ENCODE measurements at places on chromosomes 16 and 17.
A peak's percentile ranks its signal among the peaks of the same experiment; 100 is the strongest.

- no peak for DNase-seq
Measured at GRCh38 chr17:17723354-17724261, 42.4 kb downstream of the RAI1 start.

DNA sequence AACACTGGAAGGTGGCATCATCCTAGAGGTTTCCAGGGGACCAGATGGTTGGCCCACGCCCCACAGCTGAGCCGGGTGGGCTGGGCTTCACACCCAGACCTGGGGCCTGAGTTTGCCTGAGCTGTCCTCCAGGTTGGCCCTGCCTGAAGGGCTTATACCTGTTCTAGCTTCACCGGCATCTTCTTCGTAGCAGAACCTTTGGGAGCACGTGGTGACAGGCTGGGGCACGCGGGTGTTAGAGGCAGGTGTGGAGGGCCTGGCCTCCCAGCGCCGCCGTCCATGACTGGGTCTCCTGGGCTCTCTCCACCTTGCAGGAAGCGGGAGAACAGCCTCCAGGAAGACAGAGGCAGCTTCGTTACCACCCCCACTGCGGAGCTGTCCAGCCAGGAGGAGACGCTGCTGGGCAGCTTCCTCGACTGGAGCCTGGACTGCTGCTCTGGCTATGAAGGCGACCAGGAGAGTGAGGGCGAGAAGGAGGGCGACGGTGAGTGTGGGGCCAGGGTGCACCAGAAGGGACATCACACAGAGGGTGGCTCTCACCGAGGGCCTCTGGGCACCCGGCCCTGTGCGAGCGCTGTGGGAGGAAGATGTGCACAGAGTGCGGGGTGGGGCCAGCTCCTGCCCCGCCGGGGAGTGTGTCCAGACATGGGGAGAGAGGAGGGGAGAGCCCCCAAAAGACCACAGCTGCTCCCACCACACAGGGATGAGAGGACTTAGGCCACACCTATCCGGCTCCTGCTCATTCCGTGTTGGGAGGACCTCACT, 4.6 kb upstream of the TEDC2 start:
- DNase-seq = no peak

DNA sequence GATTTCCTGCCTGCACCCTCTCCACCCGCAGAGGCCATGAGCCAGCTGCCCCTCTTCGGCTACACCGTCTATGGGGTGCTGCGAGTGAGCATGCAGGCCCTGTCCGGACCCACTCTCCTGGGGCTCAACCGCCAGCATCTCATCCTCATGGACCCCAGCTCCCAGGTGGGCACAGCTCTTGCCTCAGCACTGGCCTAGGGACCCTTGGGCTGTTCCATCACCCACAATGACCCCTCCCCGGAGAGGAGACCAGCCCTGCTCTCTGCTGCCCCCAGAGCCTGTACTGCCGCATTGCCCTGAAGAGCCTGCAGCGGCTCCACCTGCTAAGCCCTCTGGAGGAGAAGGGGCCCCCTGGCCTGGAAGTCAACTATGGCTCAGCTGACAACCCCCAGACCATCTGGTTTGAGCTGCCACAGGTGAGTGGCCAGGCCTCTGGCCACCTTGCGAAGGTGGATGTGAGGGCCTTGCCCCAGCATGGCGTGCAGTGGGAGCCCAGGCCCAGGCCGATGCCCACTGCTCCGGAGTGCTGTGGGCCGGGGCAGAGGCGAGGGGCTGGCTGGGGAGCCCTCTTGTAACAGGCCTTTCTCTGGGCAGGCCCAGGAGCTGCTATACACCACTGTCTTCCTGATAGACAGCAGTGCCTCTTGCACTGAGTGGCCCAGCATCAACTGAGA, 7.3 kb upstream of the SMIM5 start:
- DNase-seq = no peak

GRCh38 chr17:8020776-8021564, 17.9 kb upstream of the ALOX15B start:
- no peak for DNase-seq

GRCh38 chr16:14510939-14511799, 118.9 kb downstream of the PARN start:
- DNase-seq = no peak

- DNase-seq = no peak
Measured at GRCh38 chr17:80793421-80793820, 198.2 kb upstream of the CHMP6 start.

GRCh38 chr17:70104791-70105523, 29.9 kb downstream of the KCNJ16 start:
- DNase-seq = no peak

DNA sequence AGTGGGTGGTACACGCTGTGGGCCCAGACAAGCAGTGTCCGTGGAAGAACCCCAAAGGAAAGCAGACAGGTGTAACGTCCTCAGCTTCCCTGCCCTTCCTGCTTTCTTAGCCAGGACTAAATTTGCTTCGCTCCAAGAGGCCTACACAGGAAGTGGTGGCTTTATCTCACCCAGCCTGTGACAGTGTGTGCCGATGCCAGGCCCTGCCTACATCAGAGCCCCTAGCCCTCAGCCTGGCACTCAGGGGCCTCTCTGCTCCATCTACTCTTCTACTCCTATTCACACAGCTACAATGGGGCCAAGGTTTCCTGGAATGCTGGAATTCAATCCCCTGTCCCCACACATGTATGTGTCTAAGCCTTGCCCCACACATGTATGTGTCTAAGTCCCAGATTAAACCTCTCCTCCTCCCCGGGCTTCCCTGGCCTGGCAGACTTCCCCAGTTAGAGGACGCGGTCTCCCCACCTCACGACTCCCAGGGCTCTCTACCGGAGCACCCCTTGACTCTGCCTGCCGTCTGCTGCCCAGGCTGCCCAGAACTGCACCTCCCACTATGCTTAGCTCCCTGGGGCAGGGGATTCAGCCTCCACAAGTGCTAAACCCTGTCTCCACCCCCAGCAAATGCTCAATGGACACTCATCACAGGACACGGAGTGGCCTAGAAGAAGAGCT, 8.2 kb downstream of the PGAP3 start:
- no peak for DNase-seq

DNA sequence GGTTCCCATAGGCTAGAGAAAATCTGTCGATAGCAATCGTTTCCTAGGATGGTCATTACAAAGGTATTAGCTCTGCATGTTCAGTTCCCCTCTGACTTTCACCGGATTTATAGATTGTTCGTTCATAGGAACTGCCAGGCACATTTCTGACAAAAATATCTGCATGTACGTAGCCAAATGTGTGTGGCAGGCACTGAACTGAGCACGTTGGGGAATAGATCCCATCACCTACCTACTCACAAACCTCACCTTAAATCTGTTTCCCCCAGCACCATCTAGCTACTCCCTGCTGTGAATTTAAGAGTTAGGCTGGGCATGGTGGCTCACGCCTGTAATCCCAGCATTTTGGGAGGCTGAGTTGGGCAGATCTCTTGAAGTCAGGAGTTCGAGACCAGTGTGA, 64.5 kb upstream of the TANC2 start:
- DNase-seq = no peak

GRCh38 chr17:1705004-1705403, 5.2 kb downstream of the TLCD2 start:
- no peak for DNase-seq

DNA sequence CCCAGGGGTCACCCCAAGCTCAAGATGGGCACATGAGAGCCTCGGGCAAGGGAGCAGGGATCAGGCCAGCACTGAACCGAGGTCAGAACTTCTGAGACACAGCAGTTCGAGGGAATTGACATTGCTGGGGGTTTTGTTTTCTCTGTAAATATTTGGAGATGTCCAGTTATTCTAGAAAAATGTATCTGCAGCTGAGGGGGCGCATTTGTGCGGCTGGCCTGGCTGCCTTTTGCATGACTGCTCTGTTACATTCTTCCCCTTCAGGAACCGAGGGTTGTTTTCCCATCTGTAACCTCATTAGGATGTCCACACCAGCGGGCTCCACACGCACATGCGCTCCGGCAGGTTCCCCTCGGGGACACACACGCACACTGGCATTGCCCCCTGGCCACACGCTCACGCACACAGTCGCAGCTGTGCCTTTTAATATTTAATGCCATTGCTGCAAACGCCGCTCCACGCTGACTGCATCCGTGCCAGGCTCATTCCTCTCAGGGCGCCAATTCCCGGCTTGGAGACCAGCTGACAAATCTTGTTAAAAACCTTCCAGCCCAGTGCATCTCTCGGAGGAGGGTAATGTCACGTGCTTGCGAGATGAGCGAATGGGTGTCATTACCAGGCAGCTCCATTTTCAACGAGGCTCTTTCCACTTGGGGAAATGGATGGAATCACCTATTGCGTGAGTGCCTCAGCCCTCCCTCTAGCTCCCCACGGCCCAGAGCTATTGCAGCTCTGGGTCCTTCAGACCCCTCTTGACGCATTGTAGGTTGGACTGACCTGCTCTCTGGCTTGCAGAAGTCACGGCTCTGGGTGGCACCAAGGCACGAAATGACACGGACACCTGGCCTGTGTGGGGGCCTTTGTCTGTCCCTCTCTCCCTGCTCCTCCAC, 13.1 kb downstream of the CCR7 start:
- DNase-seq = peak; percentile 35

DNA sequence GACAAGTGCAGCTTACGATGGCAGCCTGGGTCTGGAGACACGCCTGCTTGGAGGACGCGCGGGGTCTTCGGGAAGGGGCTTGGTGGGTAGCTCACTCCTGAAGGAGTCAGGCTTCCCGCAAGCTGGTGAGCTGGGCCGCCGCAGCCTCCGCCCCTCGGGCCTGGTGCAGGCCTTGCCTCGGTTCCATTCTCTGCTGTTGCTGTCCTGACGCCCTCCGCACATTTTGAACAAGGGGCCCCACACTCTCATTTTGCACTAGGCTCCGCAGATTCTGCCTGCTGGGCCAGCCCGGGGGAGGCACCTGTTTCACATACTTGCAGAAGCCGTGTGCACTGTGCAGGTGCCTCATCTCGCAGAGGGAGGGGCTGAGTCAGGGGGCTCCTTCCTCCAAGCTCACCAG, 31.9 kb upstream of the CBX4 start:
- DNase-seq = no peak

- DNase-seq = no peak
Measured at GRCh38 chr17:7610641-7611040, 4.1 kb downstream of the FXR2 start.

- DNase-seq = no peak
Measured at GRCh38 chr17:38707678-38708351, 2.7 kb downstream of the MLLT6 start.

- DNase-seq = peak; percentile 15
Measured at GRCh38 chr16:57988929-57989328, 11.5 kb downstream of the ZNF319 start.

- no peak for DNase-seq
Measured at GRCh38 chr17:51951741-51952140, 206.8 kb downstream of the CA10 start.

DNA sequence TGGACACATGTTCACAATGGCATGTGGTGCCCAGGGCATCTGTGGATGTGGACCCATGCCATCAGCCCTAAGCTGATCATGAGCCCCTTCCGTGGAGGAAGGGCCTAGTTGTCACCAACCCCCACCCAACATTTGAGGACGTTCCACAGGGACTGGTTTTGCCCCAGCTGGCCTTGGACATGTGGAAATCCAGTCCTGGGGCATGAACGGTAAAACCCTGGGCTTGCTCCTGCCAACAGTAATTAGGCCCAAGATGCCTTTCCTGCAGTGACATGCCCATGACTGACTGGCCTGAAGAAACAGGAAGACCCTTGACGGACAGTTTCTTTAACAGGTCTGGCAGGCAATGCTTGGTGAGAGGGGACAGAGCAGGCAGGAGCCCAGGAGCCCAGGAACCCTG, 7.7 kb downstream of the TNS4 start:
- DNase-seq = no peak

- no peak for DNase-seq
Measured at GRCh38 chr17:76427501-76428231, 25.3 kb downstream of the UBE2O start.
